ENCODE measurements at places on chromosomes 16 and 17. TPM values are rescaled to one million over a fixed set of nuclear protein-coding genes. Genes with fewer than 3 reads are reported as not detected.
A peak's percentile ranks its signal among the peaks of the same experiment; 100 is the strongest.

CHST6 gene
- 3.3 TPM for polyA plus RNA-seq

ENPP7 gene
- 136 TPM for polyA plus RNA-seq

WIPI1 gene
- 17.4 TPM for polyA plus RNA-seq

HOXB1 gene
- 0.07 TPM for polyA plus RNA-seq

TBC1D3D gene
- not detected for polyA plus RNA-seq

ALOX15 gene
- 2.2 TPM for polyA plus RNA-seq

MIS12 gene
- 23.9 TPM for polyA plus RNA-seq

MARVELD3 gene
- 67.3 TPM for polyA plus RNA-seq

- no peak overlapping the region for H3K4me3 ChIP-seq
- no peaks in the 10 kb centered on the region for H3K4me1 ChIP-seq
- DNase-seq, result no peak
- H3K27me3 ChIP-seq, result no peaks in the 10 kb centered on the region
- no peaks in the 10 kb centered on the region for H3K36me3 ChIP-seq
Measured at GRCh38 chr16:20976576-20976975, 76.0 kb downstream of the LYRM1 start.

DNA sequence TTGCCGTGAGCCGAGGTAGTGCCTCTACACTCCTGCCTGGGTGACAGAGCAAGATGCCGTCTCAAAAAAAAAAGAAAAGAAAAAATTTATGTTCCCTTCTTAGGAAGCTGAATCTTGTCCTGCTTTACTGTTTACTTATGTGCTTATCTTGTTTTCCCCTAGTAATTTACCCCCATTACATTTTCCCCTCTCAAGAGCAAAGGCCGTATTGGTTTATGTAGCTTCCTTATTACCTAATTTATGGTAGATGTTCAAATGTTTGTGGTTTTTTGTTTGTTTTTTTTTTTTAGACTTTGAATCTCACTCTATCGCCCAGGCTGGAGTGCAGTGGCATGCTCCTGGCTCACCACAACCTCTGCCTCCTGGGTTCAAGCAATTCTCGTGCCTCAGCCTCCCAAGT is 10.3 kb upstream of the SLC52A1 start:
- peak overlapping the region; percentile 88 for H3K27ac ChIP-seq
- peaks cover 35% of the 10 kb centered on the region for H3K4me1 ChIP-seq
- no peaks in the 10 kb centered on the region for H3K36me3 ChIP-seq
- no peaks in the 10 kb centered on the region for H3K27me3 ChIP-seq
- no peak overlapping the region for H3K4me3 ChIP-seq

GRCh38 chr16:31350275-31351005 is 4.5 kb upstream of the ITGAX start:
- H3K4me3 ChIP-seq, result no peak overlapping the region
- no peak for DNase-seq
- no peaks in the 10 kb centered on the region for H3K36me3 ChIP-seq

DNA sequence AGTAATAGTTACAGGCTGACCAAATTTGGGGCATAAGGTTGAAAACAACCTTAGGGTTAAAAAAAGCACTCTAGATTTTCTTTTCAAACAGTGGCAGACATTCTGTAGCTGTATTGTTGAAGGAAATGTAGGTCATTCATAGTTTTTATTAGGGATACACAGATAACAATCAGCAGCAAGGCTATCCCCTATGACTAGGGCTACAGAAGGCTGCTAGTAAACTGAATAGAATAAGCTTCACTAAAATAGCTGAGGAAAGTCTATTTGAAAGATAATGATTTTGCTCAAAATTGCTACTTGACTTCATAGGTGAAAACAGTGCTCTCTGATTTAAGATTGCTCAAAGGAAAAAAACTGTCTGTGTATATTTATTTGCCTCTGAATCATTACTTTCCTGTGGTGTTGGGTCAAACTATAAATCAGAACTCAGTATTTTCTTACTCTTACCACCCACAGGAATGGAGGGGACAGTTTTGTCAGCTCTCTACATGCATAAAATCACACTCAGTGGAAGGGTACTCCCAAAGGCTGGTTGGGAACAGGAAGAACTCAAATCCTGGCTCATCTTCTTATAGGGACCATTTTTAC is 24.8 kb downstream of the RPGRIP1L start:
- no peak overlapping the region for H3K4me3 ChIP-seq
- DNase-seq, result no peak
- no peaks in the 10 kb centered on the region for H3K36me3 ChIP-seq
- H3K27ac ChIP-seq, result no peak overlapping the region
- H3K27me3 ChIP-seq, result no peaks in the 10 kb centered on the region

DNA sequence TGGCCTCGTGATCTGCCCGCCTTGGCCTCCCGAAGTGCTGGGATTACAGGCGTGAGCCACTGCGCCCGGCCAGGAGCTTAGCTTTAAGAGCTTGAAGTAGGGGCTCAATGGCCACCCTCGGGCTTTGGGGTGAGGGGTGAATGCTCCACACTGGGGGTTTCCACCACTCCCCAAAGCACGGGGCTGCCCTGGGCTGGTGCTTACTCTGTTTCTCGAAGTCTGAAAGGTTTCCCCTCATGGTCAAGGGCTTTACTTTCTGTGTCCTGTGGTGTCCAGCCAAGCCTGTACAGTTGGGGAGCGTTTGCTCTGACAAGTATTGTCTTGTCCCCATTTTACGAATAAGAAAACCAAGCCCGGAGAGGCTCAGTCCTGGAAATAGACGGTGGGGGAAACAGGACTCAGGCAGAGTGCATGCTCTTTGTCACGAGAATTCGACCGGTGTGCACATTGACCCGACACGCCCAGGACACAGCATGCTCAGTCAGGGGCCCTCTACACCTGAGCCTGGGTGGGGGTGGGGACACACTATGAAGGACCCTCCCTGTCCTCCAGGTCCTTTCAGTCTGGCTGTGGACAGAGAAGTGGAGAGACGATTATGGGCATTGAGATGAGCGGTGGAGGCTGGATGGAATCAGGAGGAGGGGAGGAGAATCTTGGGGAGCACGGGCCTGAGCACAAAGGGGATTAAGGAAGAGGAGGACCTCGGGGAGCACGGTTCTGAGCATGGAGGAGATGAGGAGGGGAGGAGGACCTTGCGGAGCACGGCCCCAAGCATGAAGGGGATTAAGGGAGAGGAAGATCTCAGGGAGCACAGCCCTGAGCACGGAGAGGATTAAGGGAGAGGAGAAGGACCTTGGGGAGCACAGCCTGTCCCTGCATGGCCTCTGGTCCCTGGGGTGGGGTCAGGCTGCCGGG is 7.5 kb downstream of the CD7 start:
- H3K27ac ChIP-seq, result peak overlapping the region; percentile 70
- no peaks in the 10 kb centered on the region for H3K36me3 ChIP-seq
- H3K27me3 ChIP-seq, result no peaks in the 10 kb centered on the region
- peaks cover 23% of the 10 kb centered on the region for H3K4me1 ChIP-seq
- peak; percentile 86 for DNase-seq

All from large intestine (tissue), 12 donors.